CD14-positive monocyte (primary cell): ENCODE measurements at places on chromosomes 1 and 21. TPM values are rescaled to one million over a fixed set of nuclear protein-coding genes. Genes with fewer than 3 reads are reported as not detected.
A peak's percentile ranks its signal among the peaks of the same experiment; 100 is the strongest.

Gene C1orf21
- polyA plus RNA-seq = 0.28 TPM

Gene KCNE2
- polyA plus RNA-seq = not detected in 2 replicates

Gene OLIG2
- not detected for polyA plus RNA-seq

Gene NAV1
- 0.89 TPM for polyA plus RNA-seq

Gene OVAAL
- not detected in 2 replicates for polyA plus RNA-seq

Gene FAM3B
- not detected for polyA plus RNA-seq

Gene SLC45A3
- not detected for polyA plus RNA-seq

DNA sequence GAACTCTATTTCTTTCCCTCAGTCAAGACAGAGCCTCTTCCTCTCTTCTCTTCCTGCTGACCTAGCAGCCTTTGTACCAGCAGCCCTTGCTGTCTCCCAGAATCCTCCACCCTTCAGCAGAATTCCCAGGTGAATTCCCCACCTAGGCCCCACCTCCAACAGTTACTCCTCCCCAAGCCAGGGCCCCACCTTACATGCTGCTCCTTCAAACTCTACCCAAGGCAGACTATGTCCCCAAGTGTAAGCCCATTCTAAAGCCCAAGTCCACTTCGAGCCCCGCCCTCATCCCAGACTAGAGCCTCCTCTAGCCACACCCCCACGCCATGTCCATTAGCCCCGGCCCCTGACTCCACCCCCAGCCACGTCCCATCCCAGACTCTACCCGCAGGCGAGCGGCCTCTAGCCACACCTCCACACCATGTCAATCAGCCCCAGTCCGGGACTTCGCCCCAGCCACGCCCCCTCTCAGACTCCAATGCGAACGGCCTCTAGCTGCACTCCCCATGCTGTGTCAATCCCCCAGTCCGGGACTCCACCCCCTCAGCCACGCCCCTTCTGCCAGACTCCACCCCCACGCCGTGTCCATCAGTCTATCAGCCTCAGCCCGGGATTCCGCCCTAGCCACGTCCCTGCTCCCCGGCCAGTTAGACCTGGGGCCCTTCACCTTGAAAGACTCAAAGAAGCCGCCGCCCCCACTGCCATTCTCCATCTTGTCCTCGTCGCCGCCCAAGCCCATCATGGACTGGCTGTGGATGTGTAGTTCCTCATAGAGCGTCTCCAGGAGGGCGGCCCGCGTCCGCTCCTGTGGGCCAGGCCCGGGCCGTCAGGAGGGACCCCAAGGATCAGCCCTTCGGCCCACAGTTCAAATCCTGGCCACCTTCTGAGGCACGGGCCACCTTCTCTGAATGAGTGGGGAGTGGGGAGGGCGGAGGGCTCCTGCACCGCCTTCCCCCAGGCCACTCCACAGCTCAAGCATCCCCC, 61.3 kb downstream of the RAP1GAP start:
- DNase-seq = peak; percentile 49

DNA sequence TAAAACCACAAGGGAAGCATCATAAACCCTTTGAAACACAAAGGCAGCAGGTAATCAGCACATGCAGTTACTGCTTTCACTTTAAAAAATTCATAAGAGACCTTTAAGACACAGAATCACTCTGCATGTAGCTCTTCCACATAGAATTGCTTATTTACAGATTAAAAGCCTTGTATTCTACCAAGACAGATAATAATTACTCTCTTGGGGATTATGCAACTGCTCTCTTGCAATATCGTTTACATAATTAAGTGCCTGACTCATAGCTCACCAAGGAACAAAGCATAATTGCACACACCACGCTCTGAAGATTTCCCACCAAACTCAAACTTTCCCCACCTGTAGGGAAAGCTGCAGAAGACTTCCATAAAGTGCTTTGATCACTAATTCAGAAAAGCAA, 87.9 kb downstream of the VAV3 start:
- DNase-seq = peak; percentile 90

GRCh38 chr1:109595531-109595930, 23.9 kb downstream of the GNAT2 start:
- DNase-seq = no peak

DNA sequence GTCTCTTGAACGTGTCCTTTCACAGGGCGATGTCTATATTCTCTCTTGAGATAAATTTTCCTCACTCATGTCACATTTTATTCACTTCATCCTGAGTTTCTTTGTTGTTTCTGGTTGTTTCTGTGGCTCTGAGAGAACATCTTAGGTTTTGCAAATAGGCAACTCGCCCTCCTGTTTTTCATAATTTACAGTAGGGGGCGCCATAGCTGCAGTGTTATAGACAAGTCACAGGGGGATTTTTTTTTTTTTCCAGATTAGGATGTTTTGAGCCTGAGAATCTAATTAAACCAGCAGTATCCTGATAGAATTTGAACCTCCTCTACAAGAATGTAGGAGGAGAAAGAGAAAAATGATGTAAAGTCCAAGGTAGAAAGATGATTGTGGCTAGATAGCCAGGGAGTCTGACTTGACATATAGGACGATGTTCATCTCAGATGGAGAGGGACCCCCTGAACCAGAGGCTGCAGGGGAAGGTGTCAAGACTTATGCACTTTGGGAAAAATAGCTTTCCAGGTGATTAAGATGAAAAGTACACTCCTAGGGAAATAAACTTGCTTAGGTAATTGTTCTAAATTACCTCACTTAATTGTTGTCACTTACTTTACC, 76.3 kb downstream of the ZP4 start:
- no peak for DNase-seq

- no peak for DNase-seq
Observed at GRCh38 chr1:178573330-178573729, 60.4 kb downstream of the TEX35 start.

DNA sequence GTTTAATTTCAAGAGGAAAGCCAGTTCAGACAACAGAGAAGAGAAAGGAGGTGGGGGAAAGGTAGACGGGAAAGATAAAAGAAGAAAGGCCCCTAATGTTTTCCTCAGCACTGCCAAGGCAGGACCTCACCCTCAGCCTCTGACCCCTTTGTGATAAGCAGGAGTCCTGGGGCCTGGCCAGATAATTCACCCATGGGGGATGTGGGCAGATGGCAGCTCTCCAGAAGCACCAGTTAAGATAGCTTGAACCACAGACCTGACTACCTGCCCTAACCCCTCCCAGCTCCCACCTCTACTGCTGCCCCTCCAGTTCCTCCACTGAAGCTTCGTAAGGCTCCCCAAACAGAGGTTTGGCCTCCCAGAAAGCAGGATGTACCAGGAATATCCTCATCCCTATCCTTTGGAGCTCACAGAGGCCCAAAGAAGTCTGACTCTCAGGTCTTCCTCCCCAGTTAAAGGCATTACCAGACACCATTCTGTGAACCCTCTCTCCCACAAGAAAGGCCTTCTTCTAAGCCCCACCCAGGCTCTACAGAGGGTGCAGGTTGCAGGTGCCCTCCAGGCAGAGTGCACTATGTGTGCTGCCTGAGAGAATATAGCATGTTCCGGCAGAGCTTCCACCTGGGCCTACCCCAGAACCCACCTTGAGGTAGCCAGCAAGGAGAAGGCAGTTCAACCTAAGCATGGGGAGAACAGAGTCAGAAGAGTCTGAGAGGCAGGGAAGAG, 9.2 kb upstream of the SNAPIN start:
- DNase-seq = no peak

- no peak for DNase-seq
Observed at GRCh38 chr1:164559342-164560051, 513 bp downstream of the PBX1 start.

- DNase-seq = no peak
Observed at GRCh38 chr1:242019018-242019417, 20.1 kb upstream of the MAP1LC3C start.

- DNase-seq = peak; percentile 19
Observed at GRCh38 chr1:92563457-92564216, 76.9 kb upstream of the GFI1 start.

GRCh38 chr1:220670365-220670764, 19.8 kb upstream of the C1orf115 start:
- DNase-seq = no peak

- no peak for DNase-seq
Observed at GRCh38 chr1:7386226-7387052, 384.7 kb upstream of the VAMP3 start.

GRCh38 chr1:12069623-12070244, 6.6 kb downstream of the TNFRSF8 start:
- no peak for DNase-seq

DNA sequence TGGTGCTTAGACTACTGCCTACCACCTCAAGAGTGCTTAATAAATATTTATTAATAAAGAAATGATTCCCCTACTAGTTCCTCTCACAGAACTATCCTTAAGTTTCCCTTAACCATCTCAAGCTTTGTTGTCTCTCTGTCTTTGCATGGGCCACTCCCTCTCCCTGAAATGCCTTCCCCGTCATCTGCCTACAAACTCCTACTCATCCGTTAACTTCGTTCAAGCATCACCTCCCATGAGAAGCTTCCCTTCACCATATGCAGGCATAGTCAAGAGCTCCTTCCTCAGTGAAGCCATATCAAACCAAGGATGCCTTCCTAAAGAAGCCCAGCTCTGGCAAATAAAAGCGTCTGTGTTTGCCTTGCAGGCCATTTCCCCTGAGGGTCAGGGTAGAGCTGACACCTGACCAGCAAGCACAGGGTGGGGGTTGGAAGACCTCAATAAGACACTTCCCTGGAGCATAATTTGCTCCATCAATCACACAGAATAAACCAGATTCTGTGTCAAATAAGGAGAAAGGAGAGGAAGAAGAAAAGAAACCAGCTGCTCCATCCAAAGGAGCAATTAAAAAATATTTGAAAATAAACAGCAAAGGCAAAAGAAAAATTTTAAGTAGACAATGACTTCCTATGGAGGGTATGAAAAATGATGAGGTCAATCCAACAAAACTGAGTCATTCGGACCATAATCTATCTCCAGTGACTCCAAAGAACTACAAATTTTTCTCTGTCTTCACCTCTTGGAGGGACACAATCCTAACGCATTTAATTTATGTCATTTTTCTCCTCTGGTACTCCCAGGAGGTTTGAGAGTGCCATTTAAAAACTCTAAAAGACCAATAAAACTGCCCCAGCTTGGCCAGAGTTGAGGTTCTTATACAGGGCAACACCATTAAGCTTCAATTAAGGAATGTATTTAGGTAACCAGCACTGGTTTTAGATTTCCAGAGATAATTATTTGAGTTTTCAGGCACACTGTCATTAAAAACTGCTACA, 303.6 kb downstream of the KCNH1 start:
- no peak for DNase-seq

GRCh38 chr1:16286122-16286521, 49.1 kb upstream of the CPLANE2 start:
- no peak for DNase-seq

GRCh38 chr1:202081992-202082391, 40.7 kb upstream of the GPR37L1 start:
- no peak for DNase-seq
